Mesothelial cell of epicardium (in vitro differentiated cells): ENCODE measurements at places on chromosomes 7 and 10.

DNA sequence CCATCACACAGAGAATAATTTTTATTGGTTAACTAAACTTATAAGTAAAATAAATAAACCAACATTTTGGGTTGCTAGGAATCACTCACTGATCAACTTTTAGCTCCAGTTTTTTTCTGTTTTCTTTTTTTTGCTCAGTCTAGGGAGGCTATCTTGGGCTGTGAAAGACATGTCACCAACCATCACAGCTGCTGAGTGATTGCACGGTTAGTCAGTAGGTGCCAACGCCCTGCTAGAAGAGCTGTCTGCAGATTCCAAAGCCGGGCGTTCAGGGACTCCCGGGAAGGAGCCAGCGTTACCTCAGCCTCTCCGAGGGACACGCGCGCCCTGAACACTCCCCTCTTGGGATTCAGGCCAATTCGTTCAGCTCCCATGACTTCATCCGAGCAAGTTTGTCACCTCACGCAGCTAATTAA lies 604 bp upstream of the STAM start:
- DNase-seq, result no peak
- peak overlapping the region; percentile 100 for H3K27ac ChIP-seq
- no peaks in the 10 kb centered on the region for H3K36me3 ChIP-seq
- peak overlapping the region; percentile 90 for H3K4me3 ChIP-seq
- H3K4me1 ChIP-seq, result peaks cover 30% of the 10 kb centered on the region

GRCh38 chr10:62580396-62580795 lies 206.2 kb downstream of the ZNF365 start:
- no peaks in the 10 kb centered on the region for H3K36me3 ChIP-seq
- H3K4me1 ChIP-seq, result peaks cover 3% of the 10 kb centered on the region
- peaks cover 3% of the 10 kb centered on the region for H3K27me3 ChIP-seq
- no peak for DNase-seq

GRCh38 chr7:27300421-27300820 lies 57.8 kb downstream of the EVX1 start:
- no peak overlapping the region for H3K4me3 ChIP-seq
- DNase-seq, result no peak
- H3K27me3 ChIP-seq, result no peaks in the 10 kb centered on the region
- no peak overlapping the region for H3K27ac ChIP-seq

- H3K4me3 ChIP-seq, result no peak overlapping the region
- H3K36me3 ChIP-seq, result no peaks in the 10 kb centered on the region
- H3K27me3 ChIP-seq, result no peaks in the 10 kb centered on the region
- H3K27ac ChIP-seq, result peak overlapping the region; percentile 23
- peaks cover 30% of the 10 kb centered on the region for H3K4me1 ChIP-seq
Observed at GRCh38 chr10:95360122-95360714, 69.4 kb upstream of the PDLIM1 start.

- no peaks in the 10 kb centered on the region for H3K4me1 ChIP-seq
- no peaks in the 10 kb centered on the region for H3K36me3 ChIP-seq
- peaks cover 17% of the 10 kb centered on the region for H3K27me3 ChIP-seq
- no peak overlapping the region for H3K27ac ChIP-seq
Observed at GRCh38 chr7:98024075-98024474, 34.1 kb upstream of the OCM2 start.

DNA sequence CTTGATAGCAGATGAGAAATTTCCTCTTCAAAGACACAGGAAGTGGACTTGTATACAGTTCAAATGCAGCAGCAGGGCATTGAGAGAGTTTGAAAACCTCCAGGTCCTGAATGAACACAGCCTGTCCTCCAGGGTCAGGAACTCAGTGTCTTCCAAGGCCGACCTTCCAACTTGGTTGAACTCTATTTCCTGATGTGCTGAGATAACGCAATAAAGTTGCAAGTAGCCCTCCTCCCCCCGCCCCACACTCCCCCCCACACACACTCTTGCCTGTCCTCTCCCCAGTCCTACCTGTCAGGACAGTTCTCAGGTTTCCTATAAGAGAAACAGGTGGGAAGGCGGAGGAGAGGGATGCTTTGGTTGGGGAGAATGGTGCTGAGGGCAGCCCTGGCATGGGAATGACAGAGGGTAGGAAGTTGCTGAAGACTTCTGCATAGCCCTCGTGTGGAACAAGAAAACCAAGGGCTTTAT lies 90.0 kb downstream of the CCDC71L start:
- H3K27ac ChIP-seq, result no peak overlapping the region
- no peak overlapping the region for H3K4me3 ChIP-seq

DNA sequence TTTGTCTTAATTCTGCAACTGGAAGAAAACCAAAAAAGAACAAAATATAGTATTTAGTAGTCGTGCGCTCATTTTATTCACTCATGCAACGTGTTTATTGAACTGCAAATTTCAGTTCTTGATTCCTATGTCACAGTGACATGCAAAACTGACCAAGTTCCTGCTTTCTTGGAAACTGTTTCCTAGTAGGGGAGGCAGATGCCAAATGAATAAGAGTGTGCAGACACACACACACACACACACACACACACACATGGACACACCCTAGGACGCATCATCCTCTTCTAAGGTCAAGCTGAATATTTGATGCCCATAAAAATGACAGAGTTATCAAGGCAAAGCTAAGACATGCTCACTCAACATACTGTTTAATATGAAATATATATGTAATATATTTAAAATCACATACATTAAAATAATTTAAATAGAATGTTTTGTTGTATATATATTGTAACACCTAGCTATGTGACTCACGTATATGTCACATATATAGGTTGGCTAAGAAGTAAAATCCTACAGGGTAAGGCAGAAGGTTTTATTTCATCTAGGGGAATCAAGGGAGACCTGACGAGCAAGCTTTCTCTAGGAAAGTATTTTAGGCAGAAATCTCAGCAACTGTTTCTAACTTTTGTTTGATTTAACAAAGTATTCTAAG lies 79.6 kb downstream of the SVIL start:
- H3K4me3 ChIP-seq, result no peak overlapping the region
- DNase-seq, result no peak
- H3K27me3 ChIP-seq, result no peaks in the 10 kb centered on the region
- H3K4me1 ChIP-seq, result peaks cover 13% of the 10 kb centered on the region
- H3K27ac ChIP-seq, result peak overlapping the region; percentile 12
- peaks cover 26% of the 10 kb centered on the region for H3K36me3 ChIP-seq

DNA sequence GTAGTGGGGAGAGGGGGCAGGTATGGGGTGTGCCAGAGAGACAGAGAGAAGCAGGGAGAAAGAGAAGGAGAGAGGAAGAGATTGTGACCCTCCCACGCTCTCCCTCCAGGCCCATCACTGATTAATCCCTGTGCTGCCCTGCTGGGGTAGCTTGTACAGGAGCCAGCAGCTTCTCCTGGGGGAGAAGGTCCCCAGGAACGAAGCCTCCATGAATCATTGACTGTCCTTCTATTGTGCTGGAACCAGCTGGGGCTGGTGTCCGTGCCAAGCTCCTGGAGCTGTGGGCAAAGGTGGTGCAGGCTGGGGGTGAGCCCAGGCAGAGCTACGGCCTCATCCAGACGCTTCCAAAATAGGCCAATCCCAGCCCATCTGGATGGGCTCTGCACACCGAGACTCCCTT lies 20.9 kb downstream of the AQP1 start:
- H3K4me3 ChIP-seq, result no peak overlapping the region
- H3K27me3 ChIP-seq, result no peaks in the 10 kb centered on the region
- no peaks in the 10 kb centered on the region for H3K36me3 ChIP-seq
- H3K4me1 ChIP-seq, result peaks cover 23% of the 10 kb centered on the region

- no peaks in the 10 kb centered on the region for H3K36me3 ChIP-seq
- H3K4me1 ChIP-seq, result peaks cover 3% of the 10 kb centered on the region
- H3K4me3 ChIP-seq, result no peak overlapping the region
Observed at GRCh38 chr10:118596426-118597124, 1.1 kb upstream of the PRLHR start.

DNA sequence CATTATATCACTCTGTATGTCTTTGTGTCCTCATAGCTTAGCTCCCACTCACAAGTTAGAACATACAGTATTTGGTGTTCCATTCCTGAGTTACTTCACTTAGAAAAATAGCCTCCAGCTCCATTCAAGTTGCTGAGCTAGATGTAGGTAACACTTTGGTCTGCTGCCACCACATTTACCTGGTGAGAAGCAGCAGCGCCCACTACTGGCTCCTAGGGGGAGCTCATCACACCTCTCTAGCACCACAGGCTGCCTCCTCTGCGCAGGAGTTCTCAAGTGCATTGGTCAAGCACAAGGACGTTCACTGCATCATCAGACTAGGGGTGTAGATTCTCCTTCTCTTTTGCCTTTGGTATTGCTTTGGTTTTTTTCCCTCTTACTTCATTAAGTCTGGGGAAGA lies 530.9 kb upstream of the AUTS2 start:
- no peak overlapping the region for H3K27ac ChIP-seq
- no peaks in the 10 kb centered on the region for H3K4me1 ChIP-seq
- no peaks in the 10 kb centered on the region for H3K27me3 ChIP-seq
- no peak overlapping the region for H3K4me3 ChIP-seq

GRCh38 chr10:95408148-95408960 lies 117.6 kb upstream of the PDLIM1 start:
- no peaks in the 10 kb centered on the region for H3K4me1 ChIP-seq
- no peaks in the 10 kb centered on the region for H3K36me3 ChIP-seq
- no peaks in the 10 kb centered on the region for H3K27me3 ChIP-seq
- no peak overlapping the region for H3K27ac ChIP-seq

DNA sequence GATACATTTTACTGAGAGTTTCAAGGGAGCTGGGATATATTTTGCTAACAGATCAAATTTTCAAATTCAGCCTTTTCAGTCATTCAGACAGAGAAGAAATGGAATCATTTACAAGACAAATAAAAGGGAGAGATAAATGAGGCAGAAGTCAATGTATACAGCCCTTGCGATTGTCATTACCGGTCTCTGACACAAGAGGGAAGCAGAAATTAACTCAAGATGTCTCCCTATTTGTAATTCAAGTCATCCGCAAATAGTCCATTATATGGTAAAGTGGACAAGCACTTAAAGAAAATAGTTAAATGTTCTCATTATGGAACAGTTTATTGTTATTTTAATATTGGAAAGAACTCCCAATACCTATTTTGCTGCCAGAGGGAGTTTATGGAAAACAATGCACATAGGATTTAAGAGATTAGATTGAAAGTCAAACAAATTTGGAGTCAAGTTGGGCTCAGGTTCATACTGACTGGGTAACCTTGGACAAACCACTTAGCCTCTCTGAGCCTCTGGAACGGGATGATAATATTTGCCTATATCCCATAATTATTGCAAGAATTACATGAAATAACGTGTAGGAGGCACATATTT lies 89.3 kb upstream of the PRKCQ start:
- no peak overlapping the region for H3K4me3 ChIP-seq
- H3K4me1 ChIP-seq, result no peaks in the 10 kb centered on the region
- no peaks in the 10 kb centered on the region for H3K36me3 ChIP-seq
- no peak overlapping the region for H3K27ac ChIP-seq

DNA sequence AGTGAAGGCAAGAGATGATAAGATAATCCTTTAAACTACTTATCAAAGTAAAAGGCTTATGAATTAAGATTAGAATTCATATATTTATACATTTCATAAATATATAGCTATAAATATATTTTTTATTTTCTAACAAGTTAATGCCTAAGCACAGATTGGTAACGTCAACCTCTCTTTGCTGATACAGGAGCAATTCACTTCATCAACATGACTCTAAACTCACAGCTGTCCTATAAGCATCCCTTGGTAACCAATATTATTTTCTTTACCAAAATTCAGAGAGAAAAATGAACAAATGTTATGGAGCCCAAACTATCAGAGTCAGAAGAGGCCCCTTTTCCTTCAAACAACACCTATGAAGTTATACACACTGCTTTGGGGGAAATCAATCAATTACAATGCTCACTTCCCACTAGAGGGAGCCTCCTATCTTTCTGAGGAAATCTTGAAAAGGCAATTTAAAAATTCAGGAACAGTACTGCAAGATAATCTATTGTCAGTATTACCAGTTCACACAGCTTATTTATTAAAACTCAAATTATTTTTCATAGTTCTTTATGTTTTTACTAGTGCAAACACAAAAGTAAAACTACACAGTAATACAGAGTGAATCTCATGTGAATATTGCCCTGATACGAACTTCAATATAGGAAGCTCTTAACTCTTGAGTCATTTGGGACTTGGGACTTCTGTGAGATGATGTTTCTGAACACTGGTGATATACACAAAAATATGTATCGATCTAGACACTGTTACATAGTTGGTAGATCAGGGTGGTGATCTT lies 51.0 kb upstream of the NOBOX start:
- H3K27me3 ChIP-seq, result peaks cover 11% of the 10 kb centered on the region
- no peak overlapping the region for H3K4me3 ChIP-seq
- H3K36me3 ChIP-seq, result no peaks in the 10 kb centered on the region
- H3K4me1 ChIP-seq, result no peaks in the 10 kb centered on the region
- no peak overlapping the region for H3K27ac ChIP-seq
- no peak for DNase-seq

- H3K27ac ChIP-seq, result no peak overlapping the region
- no peak for DNase-seq
- no peaks in the 10 kb centered on the region for H3K27me3 ChIP-seq
- H3K4me3 ChIP-seq, result no peak overlapping the region
Observed at GRCh38 chr10:125032474-125033020, 90.6 kb downstream of the ZRANB1 start.

DNA sequence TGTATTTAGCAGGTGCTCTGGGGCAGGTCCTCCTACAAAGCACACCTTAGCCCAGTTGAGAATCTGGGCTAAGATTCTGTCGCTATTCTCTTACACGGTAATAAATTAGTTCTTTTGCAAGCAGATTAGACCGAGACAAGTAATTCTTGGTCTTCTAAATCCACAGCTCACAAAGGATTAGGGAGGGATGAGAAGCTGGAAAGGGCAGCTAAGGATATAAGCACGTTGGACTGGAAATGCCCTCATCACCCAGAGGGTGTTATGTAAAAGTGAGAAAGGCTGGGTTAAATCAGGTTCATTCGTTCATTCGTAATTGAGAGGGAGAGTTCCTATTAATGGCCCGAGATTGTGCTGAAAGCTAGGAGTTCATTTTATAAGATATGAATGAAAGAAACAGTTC lies 41.8 kb downstream of the PFKFB3 start:
- H3K4me1 ChIP-seq, result no peaks in the 10 kb centered on the region
- H3K4me3 ChIP-seq, result no peak overlapping the region
- no peak for DNase-seq
- no peak overlapping the region for H3K27ac ChIP-seq
- H3K36me3 ChIP-seq, result no peaks in the 10 kb centered on the region
- H3K27me3 ChIP-seq, result no peaks in the 10 kb centered on the region

DNA sequence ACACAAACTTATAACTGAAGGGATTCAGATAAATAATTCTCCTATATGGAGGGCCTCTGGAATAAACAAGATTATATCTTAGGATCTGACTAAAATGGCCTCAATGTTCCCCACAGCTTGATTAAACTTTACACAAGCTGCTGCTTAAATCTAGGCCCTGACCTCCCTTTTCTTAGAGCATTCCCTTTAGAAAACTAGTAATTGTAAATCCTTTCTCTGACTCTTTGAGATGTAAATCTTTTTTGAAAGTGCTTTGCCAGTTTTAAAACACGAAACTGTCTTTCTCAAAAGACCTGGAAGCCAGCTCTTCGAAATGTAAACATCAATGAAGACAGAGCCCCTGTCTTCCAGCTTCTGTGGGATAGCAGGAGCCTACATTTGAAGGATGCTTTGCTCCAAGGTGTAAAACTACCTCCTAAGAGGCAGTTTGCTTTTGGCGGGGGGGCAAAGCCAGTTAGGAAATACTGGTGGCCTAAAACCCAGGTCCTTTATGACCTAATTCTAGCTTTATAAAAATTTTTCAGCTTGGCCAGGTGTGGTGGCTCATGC lies 758.7 kb downstream of the CNTNAP2 start:
- no peaks in the 10 kb centered on the region for H3K36me3 ChIP-seq
- H3K27me3 ChIP-seq, result no peaks in the 10 kb centered on the region
- no peak for DNase-seq
- H3K4me1 ChIP-seq, result no peaks in the 10 kb centered on the region
